ENCODE measurements at places on chromosomes 6 and 20.

- no peak for DNase-seq
Measured at GRCh38 chr6:40825102-40825501, 213.9 kb downstream of the UNC5CL start.

DNA sequence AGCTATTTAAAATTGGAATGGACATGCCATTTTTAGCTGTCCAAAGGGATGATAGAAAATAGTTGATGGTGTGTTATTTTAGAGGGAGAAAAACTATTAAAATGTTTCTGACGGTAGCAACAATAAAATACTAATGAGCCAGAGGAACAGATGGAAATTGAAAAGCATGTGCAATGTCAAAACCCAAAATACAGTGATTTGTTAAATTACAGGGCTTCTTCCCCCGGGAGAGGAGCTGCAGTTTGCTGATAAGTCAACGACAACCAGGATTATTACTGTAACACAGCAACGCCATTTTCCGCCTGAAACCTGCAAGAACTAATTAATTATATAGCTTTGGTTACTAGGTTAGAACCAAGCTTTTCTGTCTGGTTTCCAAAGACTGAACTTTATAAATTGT, 179.6 kb upstream of the SPTLC3 start:
- DNase-seq, result no peak

DNA sequence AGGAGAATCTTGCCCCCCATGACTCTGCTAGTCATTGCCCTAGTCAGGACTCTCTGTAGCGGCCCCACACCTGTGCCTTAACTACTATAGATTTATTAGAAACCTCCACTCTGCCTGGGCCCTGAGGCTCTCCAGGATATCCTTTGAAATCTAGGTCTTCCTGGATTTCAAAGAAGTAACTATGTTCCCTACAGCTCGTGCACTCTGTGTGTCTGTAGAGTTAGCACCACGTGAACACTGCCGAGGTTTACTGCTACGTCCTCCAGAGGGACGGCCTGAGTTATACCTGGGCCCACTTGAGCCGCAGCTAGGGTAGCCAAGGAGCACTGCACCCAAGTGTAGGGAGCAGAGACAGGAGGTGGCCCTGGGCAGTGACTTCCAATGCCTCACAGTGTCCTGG, 19.8 kb downstream of the GLP1R start:
- DNase-seq, result no peak

DNA sequence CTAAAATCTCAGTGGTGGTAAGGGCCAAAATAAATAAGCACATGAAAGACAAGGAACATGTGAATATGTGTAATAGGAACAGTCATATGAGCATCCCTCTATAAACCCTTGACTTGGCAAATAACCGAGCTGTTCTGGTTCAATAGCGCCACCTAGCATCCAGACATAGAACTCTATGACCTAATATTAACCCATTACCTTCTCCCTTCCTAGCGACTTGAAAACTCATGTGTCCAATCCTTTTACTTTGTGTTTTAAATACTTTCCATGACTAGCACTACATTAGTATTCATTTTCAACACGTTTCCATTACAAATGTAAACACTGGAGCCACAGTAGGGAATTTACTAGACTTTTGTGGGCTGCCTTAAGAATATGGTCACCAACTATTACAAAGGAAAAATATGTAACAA, 279.7 kb downstream of the UST start:
- peak; percentile 83 for DNase-seq

GRCh38 chr6:136739501-136739900, 52.8 kb downstream of the MAP3K5 start:
- DNase-seq, result no peak

DNA sequence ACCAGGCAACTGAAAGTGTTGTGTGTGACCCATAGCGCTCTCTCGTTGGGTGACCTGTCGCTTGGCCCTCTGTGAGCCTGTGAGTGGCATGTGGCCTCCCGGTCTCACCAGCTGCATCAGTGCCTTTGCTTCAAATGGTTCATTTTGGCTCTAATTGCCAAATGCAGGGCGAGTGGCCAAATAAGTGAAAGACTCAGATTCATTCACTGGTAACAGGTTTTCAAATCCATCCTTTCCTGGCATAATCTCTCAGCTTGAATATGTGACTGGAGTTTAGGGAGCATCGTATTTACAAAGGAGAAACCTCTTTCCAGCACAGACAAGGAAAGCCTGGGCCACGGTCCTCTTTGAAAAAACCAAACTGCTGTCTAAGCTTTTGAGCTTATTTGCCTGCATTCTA, 321.6 kb upstream of the QKI start:
- no peak for DNase-seq

DNA sequence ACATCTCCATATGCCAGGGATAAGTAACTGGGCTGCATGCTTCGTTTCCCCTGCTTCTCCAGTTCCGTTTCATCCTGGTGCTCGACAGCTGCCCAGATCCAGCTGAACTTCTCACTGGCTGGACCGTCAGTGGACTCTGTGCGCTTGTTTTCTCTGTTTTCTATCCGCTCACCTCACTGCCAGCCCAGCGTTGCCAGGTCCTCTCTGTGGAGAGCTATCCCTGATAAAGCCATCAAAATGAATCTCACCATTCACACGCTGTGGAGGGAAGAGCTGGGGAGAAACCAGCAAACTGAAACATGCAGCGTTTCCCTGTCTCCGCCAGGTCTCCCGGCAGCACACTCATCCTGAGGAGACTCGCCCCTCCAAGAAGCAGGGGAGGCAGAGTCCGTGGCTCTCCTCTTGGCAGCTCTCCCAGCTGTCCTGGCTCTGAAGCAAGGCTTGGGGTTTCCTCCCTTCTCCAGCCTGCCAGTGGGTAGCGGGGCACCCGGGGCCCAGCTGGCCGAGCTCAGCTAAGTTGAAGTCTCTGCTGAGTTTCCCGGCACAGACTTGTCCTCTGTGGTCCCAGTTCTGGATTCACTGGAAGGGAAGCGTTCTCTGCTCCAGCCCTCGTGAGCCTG, 160.9 kb downstream of the DTNBP1 start:
- peak; percentile 72 for DNase-seq

- peak; percentile 73 for DNase-seq
Measured at GRCh38 chr6:33147807-33148666, 44.2 kb downstream of the COL11A2 start.

GRCh38 chr6:16316741-16317251, 78.4 kb downstream of the GMPR start:
- DNase-seq, result peak; percentile 45

DNA sequence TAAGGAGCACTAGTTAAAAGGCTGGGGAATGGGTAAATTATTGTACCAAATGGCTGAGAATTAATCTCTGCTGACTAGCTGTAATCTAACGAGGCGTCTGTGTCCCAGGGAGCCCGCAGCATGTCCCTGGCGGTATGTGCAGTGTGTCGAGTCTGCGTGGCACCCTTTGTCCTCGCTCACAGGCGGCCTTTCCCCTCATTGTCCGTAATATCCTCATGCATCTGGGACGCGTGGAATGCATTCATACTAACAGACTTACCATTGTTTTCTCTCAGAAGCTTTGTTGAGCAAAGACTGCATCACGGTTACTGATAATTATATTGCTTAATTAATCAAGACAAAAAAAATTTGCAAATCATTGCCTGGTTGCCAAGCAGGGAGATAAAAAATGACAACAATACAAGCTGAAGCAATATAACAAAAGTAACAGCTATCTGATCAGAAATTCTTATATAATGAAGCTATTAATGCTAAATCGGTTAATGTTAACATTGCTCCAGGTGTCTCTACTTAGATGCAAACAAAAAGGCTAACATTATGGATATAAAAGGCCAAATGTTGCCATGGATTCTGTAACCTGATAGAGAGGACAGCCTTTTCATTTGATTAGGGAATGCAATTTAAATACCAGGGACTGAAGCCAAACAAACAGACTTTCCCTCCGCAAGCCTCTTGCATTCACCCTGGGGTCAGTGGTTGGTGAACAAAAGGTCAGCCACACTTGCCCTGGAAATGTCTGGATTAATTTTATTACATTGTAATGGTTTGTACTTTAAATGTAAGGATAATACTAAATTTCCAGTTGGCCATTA, 124.8 kb downstream of the INSM1 start:
- DNase-seq, result no peak

DNA sequence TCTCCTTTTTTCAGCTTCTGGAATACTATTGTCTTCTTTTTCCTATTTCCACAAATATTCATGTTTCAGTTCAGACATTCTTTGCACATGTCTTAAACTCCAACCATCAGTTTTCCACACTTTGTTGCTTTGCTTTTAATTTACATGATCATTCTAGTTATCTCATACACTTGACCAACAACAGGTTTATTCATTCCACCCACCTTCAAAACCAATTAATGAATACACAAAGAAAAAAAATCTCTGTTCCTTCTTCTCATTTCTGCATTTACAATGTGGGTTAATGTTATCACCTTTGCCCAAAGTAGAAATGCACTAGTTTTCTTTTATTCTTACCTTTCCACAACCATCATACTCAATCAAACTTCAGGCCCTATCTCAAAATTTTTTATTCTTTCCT, 216.7 kb downstream of the FRK start:
- no peak for DNase-seq

DNA sequence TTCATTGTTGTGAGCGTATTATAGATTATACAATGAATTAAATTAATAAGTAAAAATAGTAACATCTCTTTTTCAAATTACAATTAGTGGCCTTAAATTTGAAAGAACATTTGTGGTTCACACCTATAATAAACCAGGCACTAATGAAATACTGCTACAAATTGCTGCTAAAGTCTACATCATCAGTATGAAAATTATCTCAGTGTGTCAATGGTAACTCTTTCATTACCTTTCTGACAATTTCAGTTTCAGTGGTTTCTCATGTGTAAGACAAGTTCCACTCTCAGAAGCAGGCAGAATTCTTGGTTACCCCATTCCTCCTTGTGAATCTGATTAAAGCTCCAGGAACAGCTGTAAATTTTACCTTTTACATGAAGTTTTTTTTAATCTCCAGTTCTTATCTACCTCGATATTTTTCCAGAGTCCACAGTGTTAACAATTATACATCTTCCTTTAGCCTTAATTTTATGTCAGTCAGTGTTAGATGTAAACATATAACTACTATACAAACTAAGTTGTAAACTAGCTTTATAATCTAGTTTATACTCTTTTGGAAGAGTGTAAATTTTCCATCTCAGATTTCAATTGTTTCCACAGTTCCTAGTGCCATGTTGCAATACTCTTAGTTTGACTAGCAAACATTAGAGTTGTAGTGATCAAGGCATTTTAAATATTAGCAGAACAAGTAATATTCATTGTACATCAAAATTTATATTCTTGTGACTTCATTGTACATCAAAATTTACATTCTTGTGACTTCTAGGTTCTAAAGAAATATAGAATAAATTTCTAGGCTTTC, 1038.4 kb downstream of the EPHA7 start:
- DNase-seq, result no peak

DNA sequence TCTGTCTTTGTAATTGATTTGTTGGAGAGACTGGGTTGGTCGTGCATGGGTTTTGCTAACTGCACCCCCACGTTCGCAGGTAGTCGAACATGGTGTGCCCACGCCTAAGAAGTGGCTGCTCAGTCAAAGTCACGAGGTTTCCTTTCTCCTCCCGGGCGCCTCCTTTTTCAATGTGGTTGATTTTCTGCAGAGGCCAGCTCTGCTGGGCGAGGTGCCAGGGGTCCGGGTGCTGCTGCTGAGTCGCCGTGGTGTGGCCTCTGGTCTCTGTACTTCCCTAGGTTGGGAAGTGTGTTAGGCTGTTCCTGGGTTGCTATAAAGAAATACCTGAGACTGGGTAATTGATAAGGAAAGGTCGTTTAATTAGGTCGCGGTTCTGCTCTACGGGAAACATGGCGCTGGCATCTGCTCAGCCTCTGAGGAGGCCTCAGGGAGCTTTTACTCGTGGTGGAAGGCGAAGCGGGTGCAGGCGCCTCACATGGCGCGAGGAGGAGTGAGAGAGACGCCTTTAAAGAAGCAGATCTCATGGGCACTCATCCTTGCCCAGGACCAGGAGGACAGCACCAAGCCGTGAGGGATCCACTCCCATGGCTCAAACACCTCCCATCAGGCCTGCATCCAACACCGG, 14.1 kb downstream of the OSBPL2 start:
- no peak for DNase-seq

DNA sequence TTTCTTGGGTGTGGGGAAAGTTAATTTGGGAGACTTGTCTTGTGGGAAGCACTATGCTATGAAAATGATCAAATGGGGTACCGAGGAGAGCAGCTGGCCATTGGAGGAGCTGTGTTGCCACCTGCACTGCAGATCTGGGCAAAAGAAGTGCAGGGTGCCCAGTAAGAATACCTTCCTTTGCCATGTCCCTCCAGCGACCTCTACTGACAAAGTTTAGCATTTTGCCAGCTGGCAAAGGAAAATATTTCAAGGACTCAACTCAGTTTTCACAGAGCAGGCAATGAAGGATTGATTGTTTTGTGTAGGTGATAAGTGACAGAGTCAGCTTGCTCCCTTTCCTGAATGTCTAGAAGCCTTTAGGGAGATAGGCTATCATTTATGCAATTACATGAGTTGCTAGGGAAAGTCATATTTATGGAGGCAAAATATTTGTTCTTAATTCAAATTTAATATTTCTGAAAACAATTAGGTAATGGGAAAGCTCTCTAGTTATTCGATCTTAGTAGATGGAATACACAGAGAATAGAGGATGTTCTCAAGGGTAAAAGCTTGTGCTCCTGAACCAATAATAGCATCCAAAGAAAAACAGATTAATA, 118.4 kb downstream of the FARS2 start:
- DNase-seq, result peak; percentile 25

DNA sequence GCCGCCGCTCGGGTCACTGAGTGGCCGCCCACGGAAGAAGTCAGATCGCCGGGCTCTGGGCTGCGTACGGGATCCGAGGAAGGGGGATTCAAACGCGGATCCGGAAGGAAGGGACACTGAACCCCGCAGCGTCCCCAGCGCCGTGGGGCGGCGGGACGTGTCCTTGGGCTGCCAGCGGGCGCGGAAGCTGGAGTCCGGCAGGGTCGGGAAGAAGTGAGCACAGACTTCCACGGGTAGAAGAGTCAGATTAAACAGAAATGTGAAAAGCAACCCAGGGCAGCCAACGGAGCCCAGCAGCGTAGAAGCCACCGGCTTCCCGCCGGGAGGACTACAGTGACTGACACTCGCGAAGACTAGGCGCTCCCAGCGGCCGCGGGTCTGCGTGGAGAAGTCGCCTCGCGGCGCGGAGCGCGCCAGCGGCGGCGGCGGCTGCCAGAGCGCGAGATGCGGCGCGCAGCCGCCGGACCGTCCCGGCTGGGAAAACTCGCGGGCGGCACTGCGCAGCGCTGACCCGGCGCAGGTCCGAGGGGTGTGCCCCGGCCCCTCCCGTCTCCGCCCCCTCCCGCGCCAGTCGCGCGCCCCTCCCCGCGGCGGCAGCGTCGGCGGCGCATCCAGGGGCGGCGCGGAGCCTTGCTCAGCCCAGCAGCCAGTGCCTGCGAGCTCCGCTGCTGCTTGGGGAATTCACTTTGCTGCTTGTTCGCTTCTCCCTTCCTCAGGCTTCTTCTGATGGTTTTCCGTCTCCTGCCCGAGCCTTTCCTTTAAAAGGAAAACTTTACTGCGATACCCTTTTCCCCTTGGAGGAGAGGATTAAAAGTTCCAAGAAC, at the start of gene SAMD5:
TSS of gene SAMD5 (plus strand) at position 649 of the 824 bp plus-strand sequence. CDS start 239 bp downstream, outside the sequence.
- peak; percentile 36 for DNase-seq

DNA sequence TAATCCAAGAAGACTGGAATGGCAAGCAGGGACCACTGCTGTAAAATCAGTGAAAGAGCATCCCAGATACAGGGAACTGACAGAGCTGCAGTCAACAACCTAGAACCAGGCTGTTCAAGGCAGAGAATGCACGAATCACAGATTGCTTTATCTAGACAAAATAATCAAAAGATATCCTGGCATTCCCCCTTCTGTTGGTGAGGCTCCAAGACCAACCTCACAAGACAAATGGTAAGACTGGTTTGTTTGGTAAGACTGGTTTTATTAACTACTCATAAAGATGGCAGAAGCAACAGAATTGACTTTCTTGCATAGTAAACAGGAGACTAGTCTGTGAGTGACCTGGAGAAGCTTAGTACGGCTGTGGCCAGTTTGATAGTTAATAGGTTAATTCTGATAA, 88.8 kb upstream of the AHI1 start:
- DNase-seq, result no peak
